Activated T-cell treated with anti-CD3 and anti-CD28 coated beads, Interleukin-2, amount 50 U/mL, for 4 hours (primary cell): ENCODE measurements at places on chromosomes 5 and 9. TPM values are rescaled to one million over a fixed set of nuclear protein-coding genes. Genes with fewer than 3 reads are reported as not detected.

GRCh38 chr9:124562328-124562727 lies 55.1 kb upstream of the NR5A1 start:
- DNase-seq = no peak

Gene DNAI1
- total RNA-seq = not detected

- DNase-seq = no peak
These were observed 183.5 kb upstream of the GDNF start for GRCh38 chr5:38023371-38023770.

Gene SEMA4D
- total RNA-seq = 344 TPM

DNA sequence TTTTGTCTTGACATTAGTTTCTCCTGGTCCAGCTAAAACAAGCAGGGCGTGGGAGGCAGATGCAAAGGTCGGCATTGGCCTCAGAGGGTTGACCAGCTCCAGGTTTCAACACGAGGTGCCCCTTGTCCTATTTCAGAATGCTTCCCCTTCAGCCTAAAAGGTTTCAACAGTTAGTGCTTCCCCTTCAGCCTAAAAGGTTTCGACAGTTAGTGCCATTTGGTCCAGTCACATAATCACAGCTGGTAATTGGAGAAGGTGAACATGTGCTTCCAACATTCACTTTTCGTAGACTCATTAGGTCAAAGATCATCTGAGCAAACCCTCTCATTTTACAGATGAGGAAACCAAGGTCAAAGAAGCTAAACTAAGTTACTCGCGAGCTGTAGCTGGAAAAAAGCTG lies 270.3 kb upstream of the MAP3K1 start:
- DNase-seq = no peak

Gene NLN
- total RNA-seq = 38.8 TPM

GRCh38 chr9:119334745-119335144 lies 34.5 kb downstream of the BRINP1 start:
- DNase-seq = no peak

Gene EGFL7
- total RNA-seq = 3.2 TPM

DNA sequence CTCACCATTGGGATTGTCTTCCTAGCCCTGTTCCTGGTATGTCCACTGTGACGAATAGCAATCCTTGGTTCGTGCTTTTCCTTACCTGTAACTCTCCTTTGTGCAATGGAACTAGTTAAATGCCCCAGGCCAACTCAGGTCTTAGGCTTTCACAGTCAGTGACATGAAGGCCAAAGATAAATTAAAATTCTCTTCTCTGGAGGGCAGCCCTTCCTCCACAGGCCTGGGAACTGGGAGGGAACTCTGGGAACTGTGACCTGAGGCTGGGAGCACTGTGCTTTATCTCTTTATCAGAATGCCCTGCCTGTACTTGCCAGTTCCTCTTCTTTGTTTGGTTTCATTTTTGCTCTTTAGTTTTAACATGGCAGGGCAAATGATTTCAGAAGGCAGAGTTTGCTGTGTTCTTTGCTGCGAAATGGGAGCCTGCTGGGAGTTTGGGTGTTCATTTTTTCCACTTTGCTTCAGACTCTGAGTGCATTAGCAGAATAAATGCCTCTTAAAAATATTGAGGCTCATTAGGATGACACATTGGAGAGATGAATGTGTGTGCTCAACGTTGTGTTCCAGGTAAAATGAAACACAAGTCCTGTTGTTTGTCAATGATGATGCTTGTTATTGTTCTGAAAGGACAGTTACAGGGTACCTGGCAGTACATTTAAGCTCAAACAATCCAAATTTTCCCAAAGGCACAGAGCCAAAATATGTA lies 118.1 kb downstream of the NUDT12 start:
- DNase-seq = no peak

DNA sequence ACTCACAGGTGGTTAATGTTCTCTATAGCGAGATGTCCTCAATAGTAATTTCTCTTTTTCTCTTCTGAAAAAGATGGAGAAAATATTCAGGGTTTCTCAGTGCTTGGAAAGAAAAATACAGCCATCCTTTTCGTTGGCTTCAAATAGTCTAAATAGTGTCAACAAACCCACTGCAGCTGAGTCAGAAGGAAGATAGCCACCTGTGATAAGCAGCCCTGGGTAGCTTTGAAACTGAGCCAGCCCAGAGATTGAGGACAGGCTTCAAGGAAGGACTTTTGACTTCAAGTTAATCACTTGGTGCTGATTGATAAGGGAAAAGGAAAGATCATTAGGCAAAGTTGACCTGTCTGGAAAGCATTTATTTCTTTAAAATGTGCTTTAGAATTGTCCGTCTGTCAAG lies 78.7 kb upstream of the TYRP1 start:
- no peak for DNase-seq

- no peak for DNase-seq
These were observed 1951.4 kb upstream of the WWC1 start for GRCh38 chr5:166340039-166340438.
